ENCODE measurements at places on chromosomes 3 and 15.

DNA sequence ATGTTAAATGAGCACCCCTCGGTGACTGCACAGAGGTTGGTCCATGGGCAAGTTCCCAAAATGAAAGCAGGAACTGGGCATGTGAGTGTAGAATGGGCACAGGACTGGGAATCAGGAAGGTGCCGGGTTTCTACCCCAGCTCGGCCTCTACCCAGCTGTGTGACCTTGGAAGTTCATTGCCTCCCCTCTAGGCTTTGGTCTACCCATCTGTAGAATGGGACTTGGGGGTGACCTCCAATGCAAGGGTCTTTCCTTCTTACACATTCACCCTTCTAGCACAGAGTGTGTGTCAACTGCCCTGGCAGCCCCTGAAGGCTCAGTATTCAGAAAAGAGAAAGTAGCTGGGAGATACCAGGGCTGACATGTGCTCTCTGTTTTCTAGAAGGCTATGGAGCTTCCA is 72.3 kb upstream of the PIAS1 start:
- no peak for DNase-seq

DNA sequence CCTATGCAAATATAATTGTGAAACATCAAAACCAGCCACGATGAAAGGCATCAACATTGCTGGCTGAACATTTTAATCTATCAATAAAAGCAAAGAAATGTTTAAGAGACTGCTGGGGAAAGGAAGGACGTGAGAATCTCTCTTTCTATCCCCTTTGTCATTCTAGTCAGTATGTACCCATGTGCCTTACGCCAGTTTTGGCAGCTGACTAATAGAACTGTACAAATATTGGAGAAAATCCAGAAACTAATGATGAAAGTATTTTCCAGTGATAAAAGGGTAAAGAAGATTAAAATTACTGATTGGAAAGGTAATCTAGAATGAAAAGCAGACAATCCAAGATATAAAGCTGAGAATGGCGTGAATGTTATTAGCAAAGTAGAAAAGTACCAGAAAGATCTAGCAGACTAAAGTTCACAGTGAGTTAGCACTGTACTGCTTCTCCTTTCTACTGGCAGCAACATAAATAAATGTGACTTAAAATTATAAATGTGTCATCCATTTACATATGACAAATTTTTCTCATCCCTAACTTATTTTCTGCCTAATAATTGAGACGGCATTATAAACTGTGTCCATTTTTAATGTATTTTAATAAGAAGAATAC is 401.9 kb upstream of the CNTN4 start:
- DNase-seq, result no peak

- no peak for DNase-seq
These were observed 577.5 kb downstream of the DIPK2A start for GRCh38 chr3:144549166-144549565.

DNA sequence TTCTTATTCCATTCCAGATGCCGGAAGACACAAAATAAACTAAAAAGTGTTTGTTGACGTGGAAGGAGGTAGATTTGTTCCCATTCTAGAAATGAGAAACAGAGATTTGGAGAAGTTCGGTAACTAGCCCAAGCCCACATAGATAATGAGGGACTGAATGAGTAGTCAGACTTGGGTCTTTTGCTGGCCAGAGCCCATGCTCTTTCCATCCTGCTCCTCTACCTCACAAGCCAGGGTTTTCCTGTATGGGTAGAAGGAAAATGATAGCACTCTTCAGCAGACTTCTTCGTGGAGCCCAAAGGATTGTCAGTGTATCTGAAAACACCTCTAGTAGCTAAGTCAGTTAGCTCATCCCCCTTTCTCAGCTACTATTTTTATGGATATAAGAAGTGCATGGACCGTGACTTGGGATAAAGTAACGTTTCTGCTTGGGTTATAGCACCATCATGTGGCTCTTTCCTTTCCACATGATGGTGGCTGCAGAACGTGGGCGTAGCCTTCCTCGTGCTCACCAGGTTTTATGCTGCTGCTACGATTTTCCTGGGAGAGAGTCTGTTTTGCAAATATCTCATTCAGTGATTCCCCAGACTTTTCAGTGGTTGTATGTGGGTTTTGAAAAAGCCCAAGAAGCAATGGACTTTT is 84.6 kb downstream of the DGKG start:
- DNase-seq, result no peak

GRCh38 chr3:53834429-53835095 is 11.7 kb downstream of the CHDH start:
- DNase-seq, result no peak

- DNase-seq, result no peak
These were observed 62.1 kb downstream of the NR2F2 start for GRCh38 chr15:96392380-96393208.

DNA sequence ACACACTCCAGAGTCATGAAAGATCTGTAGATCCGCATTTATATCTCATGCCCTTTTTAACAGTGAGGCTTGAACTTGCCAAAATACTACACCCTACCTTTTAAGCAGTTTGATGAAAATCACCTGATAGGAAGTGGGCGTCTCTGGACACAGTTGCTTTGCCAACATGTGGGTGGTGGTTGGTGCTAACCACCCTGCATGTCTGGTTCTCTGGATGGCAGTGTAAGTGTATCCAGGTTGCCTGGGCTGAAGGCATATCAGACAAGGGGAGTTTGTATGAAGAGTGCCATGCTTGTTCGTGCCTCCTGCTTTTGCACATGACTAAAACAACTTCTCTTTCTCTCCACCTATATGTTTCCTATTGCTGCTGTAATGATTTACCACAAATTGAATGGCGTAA is 159.6 kb downstream of the GHSR start:
- no peak for DNase-seq

GRCh38 chr15:46442184-46442583 is 807.4 kb downstream of the SQOR start:
- no peak for DNase-seq

- DNase-seq, result no peak
These were observed 27.0 kb upstream of the AQP9 start for GRCh38 chr15:58110999-58111717.

All from NCI-H2081 treated with DMSO at 0.1 percent for 48 hours (cell line).